ENCODE measurements at places on chromosomes 3 and 15.
A peak's percentile ranks its signal among the peaks of the same experiment; 100 is the strongest.

DNA sequence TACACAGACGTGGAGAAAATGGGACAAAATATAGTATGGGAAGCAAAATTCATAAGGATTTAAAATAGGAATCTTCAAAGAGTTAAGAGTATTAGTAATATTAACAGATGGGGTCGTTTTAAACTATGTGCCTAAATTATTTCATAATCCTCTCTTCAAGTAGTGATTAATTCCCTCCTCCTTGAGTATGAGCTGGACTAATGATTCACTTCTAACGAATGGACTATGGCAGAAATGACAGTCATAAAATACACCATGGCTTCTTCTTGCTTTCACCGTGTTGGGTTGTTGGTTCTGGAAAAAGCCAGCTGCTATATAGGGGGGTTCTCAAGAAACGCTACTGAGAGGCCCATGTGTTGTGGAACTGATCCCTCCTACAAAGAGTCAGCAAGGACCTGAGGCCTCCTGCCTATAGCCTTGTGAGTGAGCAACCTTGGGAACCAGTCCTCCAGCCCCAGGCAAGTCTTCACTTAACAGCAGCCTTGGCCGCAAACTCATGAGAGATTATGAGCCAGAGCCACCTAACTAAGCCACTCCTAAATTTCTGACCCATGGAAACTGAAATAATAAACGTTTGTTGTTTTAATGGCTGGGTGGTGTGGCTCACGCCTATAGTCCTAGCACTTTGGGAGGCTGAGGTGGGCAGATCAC is 64.8 kb upstream of the ABHD2 start:
- H3K27me3 ChIP-seq: peaks cover 4% of the 10 kb centered on the region
- no peaks in the 10 kb centered on the region for H3K36me3 ChIP-seq
- H3K4me1 ChIP-seq: peaks cover 8% of the 10 kb centered on the region
- no peak overlapping the region for H3K4me3 ChIP-seq
- H3K27ac ChIP-seq: no peak overlapping the region
- no peak for DNase-seq

DNA sequence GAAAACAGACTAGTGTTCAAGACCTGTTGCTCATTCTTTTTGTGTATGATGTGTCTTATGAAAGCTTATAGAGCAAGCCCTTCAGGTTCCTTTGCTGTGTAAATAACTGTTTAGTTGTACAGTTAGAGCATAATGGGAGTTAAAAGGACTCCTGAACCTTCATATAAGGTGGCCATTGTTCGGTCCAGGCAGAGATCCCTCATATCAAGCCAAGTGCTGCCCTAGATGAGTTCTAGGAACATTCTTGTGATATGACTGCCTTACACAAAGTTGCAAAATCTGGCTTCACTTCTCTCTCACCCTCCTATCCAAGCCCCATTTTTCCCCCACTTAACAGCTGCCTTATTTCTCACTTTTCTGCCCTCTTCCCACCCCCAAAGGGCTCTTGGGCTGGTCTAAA is 26.9 kb downstream of the GYG1 start:
- no peaks in the 10 kb centered on the region for H3K4me1 ChIP-seq
- no peak for DNase-seq
- peaks cover 17% of the 10 kb centered on the region for H3K36me3 ChIP-seq
- no peak overlapping the region for H3K4me3 ChIP-seq
- no peaks in the 10 kb centered on the region for H3K27me3 ChIP-seq

DNA sequence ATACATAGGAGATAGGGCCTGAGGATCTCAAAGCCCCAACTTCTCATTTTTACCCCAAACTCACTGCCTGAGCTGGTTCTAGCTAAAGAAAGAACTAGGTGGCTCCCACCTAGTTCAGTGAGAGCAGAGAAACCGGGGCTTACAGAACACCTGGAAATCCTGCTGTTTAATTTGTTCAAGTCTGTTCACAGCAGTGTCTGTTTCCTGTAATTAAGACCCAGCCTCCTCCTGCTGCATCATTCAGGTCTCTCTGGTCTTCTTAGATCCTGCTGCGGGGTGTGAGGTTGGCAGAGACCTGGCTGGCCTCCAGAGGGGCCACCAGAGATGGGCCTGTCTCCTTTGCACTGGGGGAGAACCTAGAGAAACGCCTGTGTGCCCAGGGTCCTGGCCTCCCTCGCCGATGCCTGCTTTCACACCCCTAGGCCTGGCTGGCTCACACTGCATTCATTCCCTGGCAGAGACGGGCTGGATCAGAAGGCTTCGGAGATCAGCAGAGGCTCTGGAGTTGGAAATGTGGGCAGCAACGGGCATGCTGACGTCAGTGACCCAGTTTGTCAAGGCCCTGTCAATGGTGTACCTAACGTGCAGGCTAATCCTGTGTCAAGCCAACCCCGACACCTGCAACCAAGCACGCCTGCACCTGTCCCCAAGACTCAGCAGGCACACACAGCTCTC is 4.9 kb upstream of the CHRNA3 start:
- no peak overlapping the region for H3K27ac ChIP-seq
- peaks cover 74% of the 10 kb centered on the region for H3K27me3 ChIP-seq
- no peaks in the 10 kb centered on the region for H3K4me1 ChIP-seq
- no peaks in the 10 kb centered on the region for H3K36me3 ChIP-seq
- H3K4me3 ChIP-seq: no peak overlapping the region
- DNase-seq: no peak

DNA sequence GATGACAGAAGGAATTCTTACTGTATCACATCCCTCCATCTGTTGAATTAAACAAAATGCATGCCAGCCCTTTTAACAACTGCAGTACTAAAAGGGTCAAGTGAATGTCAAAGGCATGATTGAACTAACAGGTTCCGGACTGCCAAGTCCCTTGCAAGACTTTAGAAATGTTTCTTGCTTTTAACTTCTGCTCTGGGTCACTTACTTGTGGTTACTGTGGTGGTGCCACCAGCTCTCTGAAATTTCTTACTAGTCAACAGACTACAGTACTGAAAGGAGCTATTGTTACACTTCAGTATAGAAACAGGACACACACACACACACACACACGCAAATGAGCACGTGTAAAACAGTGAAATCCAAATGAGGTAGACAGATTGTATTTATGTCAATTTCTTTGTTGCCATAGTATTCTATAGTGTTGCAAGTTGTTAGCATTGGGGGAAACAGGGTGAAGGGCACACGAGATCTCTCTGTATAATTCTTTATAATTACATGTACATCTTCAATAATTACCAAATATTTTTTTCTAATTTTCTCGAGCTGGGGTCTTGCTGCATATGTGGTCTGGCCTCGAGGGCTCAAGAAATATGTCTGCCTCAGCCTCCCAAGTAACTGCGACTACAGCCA is 79.9 kb upstream of the SLC25A26 start:
- H3K4me1 ChIP-seq: peaks cover 9% of the 10 kb centered on the region
- H3K36me3 ChIP-seq: no peaks in the 10 kb centered on the region
- H3K4me3 ChIP-seq: no peak overlapping the region
- no peak overlapping the region for H3K27ac ChIP-seq
- H3K27me3 ChIP-seq: no peaks in the 10 kb centered on the region

GRCh38 chr3:74763830-74764229 is 149.4 kb upstream of the CNTN3 start:
- no peaks in the 10 kb centered on the region for H3K36me3 ChIP-seq
- no peak for DNase-seq
- no peaks in the 10 kb centered on the region for H3K4me1 ChIP-seq

GRCh38 chr3:4251412-4251811 is 51.8 kb upstream of the SETMAR start:
- no peak overlapping the region for H3K27ac ChIP-seq
- DNase-seq: no peak
- no peaks in the 10 kb centered on the region for H3K4me1 ChIP-seq
- no peaks in the 10 kb centered on the region for H3K27me3 ChIP-seq

GRCh38 chr3:142148044-142148791 is 1.1 kb downstream of the TFDP2 start:
- H3K4me1 ChIP-seq: peaks cover 17% of the 10 kb centered on the region
- H3K27me3 ChIP-seq: peaks cover 4% of the 10 kb centered on the region
- H3K36me3 ChIP-seq: peaks cover 6% of the 10 kb centered on the region
- H3K4me3 ChIP-seq: peak overlapping the region; percentile 89
- DNase-seq: no peak
- H3K27ac ChIP-seq: peak overlapping the region; percentile 98

- no peak overlapping the region for H3K4me3 ChIP-seq
- H3K36me3 ChIP-seq: peaks cover 27% of the 10 kb centered on the region
- no peaks in the 10 kb centered on the region for H3K4me1 ChIP-seq
Measured at GRCh38 chr15:43082509-43082908, 23.3 kb downstream of the UBR1 start.

GRCh38 chr3:138469874-138470273 is 35.5 kb downstream of the ESYT3 start:
- no peaks in the 10 kb centered on the region for H3K27me3 ChIP-seq
- H3K36me3 ChIP-seq: no peaks in the 10 kb centered on the region
- H3K4me1 ChIP-seq: no peaks in the 10 kb centered on the region

- H3K4me1 ChIP-seq: no peaks in the 10 kb centered on the region
- no peak overlapping the region for H3K4me3 ChIP-seq
- H3K27ac ChIP-seq: no peak overlapping the region
- no peaks in the 10 kb centered on the region for H3K27me3 ChIP-seq
- H3K36me3 ChIP-seq: no peaks in the 10 kb centered on the region
- no peak for DNase-seq
Measured at GRCh38 chr3:13148561-13149329, 75.5 kb upstream of the IQSEC1 start.

DNA sequence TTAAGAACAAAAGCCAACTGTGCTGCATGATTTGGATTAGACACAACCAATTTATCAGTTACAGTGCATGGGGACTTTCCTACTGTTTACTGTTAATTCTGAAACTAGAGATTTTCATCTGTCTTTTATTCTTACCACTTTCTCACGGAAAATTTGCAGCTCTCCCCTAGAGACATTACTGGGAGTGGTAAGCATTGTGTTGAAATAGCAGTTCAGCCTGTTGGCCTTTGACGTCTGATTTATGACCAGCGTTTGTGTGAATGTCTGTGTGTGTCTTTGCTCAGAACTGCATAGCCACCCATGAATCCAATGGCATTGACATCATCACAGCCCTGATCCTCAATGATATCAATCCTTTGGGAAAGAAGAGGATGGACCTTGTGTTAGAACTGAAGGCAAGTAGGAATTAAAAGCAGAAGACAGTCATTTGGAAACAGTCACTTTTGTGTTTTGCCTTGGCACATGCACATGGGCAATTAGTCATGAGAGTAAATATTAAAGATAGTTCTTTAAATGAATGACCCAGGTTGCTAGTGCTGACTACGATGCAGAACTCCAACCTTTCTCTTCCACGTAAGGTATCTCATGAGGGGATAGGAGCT is 202.2 kb upstream of the BHLHE40 start:
- no peak for DNase-seq
- H3K4me1 ChIP-seq: peaks cover 6% of the 10 kb centered on the region
- no peaks in the 10 kb centered on the region for H3K36me3 ChIP-seq
- H3K27ac ChIP-seq: peak overlapping the region; percentile 60
- no peak overlapping the region for H3K4me3 ChIP-seq

GRCh38 chr3:110133971-110134370 is 796.6 kb upstream of the DPPA4 start:
- peaks cover 4% of the 10 kb centered on the region for H3K4me1 ChIP-seq
- no peak for DNase-seq
- H3K4me3 ChIP-seq: no peak overlapping the region
- no peak overlapping the region for H3K27ac ChIP-seq
- H3K36me3 ChIP-seq: no peaks in the 10 kb centered on the region

GRCh38 chr3:101801174-101801573 is 22.2 kb downstream of the NXPE3 start:
- DNase-seq: no peak
- no peak overlapping the region for H3K27ac ChIP-seq
- H3K27me3 ChIP-seq: no peaks in the 10 kb centered on the region
- peaks cover 8% of the 10 kb centered on the region for H3K36me3 ChIP-seq

GRCh38 chr3:58900386-58900785 is 149.4 kb downstream of the CFAP20DC start:
- DNase-seq: no peak
- H3K4me1 ChIP-seq: peaks cover 6% of the 10 kb centered on the region
- peaks cover 7% of the 10 kb centered on the region for H3K36me3 ChIP-seq
- H3K27me3 ChIP-seq: no peaks in the 10 kb centered on the region
- H3K27ac ChIP-seq: no peak overlapping the region

GRCh38 chr3:169172535-169172934 is 491.0 kb downstream of the MECOM start:
- DNase-seq: no peak
- H3K27me3 ChIP-seq: no peaks in the 10 kb centered on the region
- no peak overlapping the region for H3K4me3 ChIP-seq
- peaks cover 19% of the 10 kb centered on the region for H3K4me1 ChIP-seq
- peaks cover 9% of the 10 kb centered on the region for H3K36me3 ChIP-seq
